ENCODE measurements at places on chromosomes 16 and 17. TPM values are rescaled to one million over a fixed set of nuclear protein-coding genes. Genes with fewer than 3 reads are reported as not detected.

The MTHFSD gene
- total RNA-seq: 19.3 TPM

The HOXB6 gene
- total RNA-seq: not detected

- DNase-seq: no peak
These were observed 58.9 kb downstream of the TK2 start for GRCh38 chr16:66490774-66491715.

DNA sequence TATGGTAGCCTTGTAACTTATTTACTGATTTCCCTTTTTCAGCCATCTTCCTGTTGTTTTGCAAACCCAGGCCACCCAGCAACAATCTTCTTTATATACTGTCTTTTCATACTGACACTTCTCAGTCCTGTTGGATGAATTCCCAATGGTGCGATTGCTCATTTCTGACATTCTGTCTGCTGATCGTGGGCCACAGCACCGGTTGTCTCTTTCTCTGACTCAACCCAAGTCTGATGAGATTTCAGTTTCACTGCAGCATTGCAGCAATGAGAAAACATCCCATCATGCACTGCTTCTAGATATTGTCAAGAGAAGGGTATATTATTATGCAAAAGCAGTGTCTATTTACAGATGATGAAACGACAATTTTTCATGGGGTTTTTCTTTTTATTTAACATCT lies 349.2 kb upstream of the HSBP1 start:
- DNase-seq: no peak

- no peak for DNase-seq
These were observed 41.2 kb downstream of the NFATC3 start for GRCh38 chr16:68126395-68126794.

- no peak for DNase-seq
These were observed 1.2 kb upstream of the CYB5B start for GRCh38 chr16:69423189-69423588.

The KRTAP16-1 gene
- total RNA-seq: not detected

The C16orf92 gene
- total RNA-seq: not detected

GRCh38 chr17:13337151-13337550 lies 264.6 kb downstream of the HS3ST3A1 start:
- DNase-seq: no peak

- DNase-seq: no peak
These were observed 114.8 kb downstream of the GRIN2A start for GRCh38 chr16:10067406-10067805.

- no peak for DNase-seq
These were observed 11.3 kb downstream of the FKBP10 start for GRCh38 chr17:41824086-41824485.

The SLC2A4 gene
- 0.25 TPM for total RNA-seq

GRCh38 chr17:55814377-55814776 lies 63.5 kb downstream of the PCTP start:
- no peak for DNase-seq

DNA sequence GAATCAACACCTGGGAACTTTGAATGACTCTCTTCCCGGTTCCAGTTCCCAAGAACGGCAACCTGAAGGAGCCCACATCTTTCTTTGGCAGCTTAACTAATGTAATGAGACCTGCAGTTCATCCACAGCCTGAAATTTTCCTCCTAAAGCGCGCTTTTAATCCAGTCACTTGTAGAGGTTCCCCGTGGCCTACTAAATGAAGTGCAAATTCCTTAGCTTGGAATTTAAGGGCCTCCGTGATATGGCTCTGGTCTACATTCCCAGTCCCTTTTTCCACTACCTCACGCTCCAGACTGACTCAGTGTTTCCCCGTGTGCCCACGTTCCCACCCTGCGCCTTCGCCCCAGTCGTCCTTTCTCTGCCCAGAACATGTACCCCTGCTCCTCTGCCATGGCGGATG lies 27.2 kb downstream of the FZD2 start:
- DNase-seq: no peak

GRCh38 chr16:66382171-66382965 lies 15.9 kb downstream of the CDH5 start:
- DNase-seq: no peak

GRCh38 chr16:48383877-48384519 lies 1.2 kb downstream of the SIAH1 start:
- DNase-seq: peak; percentile 35

- no peak for DNase-seq
These were observed 278 bp downstream of the RAB11FIP3 start for GRCh38 chr16:425740-426114.

The TP53TG3B gene
- total RNA-seq: not detected

- no peak for DNase-seq
These were observed 11.9 kb upstream of the GSE1 start for GRCh38 chr16:85601272-85601639.

GRCh38 chr16:86929057-86929871 lies 350.9 kb downstream of the FOXL1 start:
- DNase-seq: no peak

GRCh38 chr17:82519971-82520903 lies 705 bp downstream of the FOXK2 start:
- DNase-seq: peak; percentile 51

DNA sequence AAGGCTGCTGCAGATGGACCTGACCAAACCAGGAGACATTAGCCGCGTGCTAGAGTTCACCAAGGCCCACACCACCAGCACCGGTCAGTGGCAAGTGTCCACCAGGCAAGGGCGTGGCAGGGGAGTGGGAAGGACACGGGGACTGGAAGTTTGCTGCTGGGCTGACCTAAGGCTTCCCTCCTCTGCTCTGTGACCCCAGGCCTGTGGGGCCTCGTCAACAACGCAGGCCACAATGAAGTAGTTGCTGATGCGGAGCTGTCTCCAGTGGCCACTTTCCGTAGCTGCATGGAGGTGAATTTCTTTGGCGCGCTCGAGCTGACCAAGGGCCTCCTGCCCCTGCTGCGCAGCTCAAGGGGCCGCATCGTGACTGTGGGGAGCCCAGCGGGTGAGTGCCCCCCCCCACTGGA lies 4.8 kb downstream of the HSD11B2 start:
- DNase-seq: no peak

DNA sequence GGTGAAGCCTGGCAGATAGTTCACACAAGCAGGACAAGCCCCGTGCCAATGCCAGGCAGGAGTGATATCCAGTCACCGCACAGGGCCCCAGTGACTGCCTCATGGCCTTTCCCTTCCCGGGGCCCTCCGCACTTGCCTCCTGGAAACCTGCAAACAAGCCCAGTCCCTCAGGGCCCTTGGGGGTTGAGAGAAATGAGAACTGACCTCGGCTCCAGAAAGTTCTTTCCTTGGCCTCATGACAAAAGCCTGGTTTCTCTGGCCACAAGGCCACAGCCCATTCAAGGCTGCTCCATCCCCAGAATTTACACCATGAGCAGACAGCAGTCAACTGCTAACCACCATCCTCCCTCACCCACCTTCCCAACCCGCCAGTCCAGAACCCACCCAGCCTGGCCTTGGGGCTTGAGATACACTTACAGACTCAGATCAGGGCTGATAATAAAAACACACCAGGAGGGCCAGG lies 77.6 kb downstream of the CCDC182 start:
- no peak for DNase-seq

GRCh38 chr16:81779536-81780320 lies 637 bp downstream of the PLCG2 start:
- DNase-seq: peak; percentile 19

DNA sequence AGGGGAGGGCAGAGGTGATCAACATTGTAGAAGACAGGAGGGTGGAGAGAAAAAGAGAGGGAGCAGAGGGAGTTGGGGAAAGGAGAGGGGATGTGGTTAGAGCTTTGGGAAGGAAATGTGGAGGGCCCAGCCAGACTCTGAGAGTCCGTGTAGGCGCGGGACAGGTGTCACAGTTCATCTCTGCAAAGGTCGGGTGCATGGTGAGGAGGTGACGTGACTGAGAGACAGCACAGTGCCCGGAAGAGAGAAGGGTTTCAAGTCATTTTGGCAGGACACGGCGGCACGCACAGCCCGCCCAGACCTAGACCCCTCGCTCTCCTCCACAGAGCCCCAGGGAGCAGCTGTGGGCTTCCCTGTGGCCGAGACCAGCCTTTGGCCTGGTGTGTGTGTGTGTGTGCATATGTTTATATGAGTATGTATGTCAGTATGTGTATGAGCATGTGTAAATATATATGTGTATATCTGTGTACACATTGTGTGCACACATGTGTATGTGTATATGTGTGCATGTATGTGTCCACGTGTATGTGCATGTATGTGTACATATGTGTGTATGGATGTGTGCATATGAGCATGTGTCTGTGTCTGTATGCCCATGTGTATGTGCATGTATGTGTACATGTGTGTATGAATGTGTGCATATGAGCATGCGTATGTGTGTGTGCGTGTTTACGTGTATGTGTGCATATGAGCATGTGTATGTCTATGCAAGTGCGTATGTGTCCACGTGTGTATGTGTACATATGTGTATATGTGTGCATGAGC lies 104.6 kb downstream of the SEC14L1 start:
- DNase-seq: peak; percentile 60

DNA sequence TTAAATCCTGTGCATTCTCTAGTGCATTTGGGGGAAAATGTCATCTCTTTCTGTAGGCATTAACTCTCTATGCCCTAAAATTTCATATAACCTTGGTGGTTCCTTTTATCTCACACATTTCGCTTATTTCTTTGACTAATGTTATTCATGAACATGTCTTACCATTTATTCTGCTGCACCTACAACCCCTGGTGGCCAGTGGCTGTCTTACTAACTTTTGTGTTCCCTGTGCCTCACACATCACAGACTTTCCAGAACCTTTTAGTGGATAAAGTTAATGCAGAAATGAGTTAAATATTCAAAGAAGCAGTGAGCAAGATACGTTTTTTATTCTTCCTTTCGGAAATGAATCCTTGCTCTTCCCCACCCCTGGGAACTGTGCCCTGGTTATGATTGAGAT lies 111.9 kb downstream of the CDH13 start:
- peak; percentile 10 for DNase-seq

GRCh38 chr16:51753467-51754127 lies 602.5 kb upstream of the SALL1 start:
- DNase-seq: no peak

GRCh38 chr16:75027520-75028300 lies 28.9 kb downstream of the ZNRF1 start:
- DNase-seq: no peak

- peak; percentile 71 for DNase-seq
These were observed 3.4 kb downstream of the SGCA start for GRCh38 chr17:50169121-50169764.

DNA sequence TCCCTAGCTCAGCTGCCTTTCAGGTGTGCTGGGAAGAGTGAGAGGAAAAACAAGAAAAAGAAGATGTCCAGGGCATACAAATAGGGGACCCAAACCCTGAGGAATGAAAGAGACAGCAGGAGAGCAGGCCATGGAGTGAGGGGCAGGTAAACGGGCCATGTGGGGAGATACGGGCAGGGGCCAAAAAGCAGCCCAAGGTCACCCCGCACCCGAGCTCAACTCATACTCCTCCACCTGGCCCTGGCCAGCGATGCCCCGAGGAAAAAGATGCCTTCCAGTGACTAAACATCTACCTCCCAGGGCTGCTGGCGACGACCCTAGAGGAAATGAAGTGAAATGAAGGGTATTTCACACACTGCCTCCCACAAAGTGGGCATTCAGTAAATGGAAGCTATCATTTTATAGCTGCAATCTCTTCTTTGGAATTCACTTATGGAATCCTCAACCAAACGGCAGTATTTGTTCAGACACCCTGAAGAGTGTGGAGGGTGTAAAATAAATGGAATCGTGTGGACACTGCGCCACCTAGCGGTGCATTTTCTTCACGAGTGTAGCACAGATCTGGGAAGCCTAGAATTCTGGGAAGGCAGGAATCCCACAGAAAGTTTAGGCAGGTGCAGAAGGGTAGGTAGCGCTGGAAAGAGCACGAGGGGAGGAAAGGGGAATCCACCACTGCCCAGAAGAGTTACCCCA lies 14.9 kb downstream of the ELAC2 start:
- peak; percentile 72 for DNase-seq

GRCh38 chr17:72931635-72932034 lies 160.9 kb downstream of the SLC39A11 start:
- no peak for DNase-seq
